Activated T-cell treated with anti-CD3 and anti-CD28 coated beads, Interleukin-2, amount 50 U/mL, for 1 hour (primary cell): ENCODE measurements at places on chromosomes 16 and 17.
A peak's percentile ranks its signal among the peaks of the same experiment; 100 is the strongest.

- peak; percentile 25 for DNase-seq
Observed at GRCh38 chr17:57455063-57455914, 199.0 kb downstream of the MSI2 start.

GRCh38 chr17:17848311-17849082 is 11.7 kb upstream of the SREBF1 start:
- DNase-seq = no peak

- no peak for DNase-seq
Observed at GRCh38 chr17:58289869-58290268, 9.1 kb upstream of the MPO start.

- no peak for DNase-seq
Observed at GRCh38 chr16:73858326-73858725, 438.3 kb upstream of the PSMD7 start.

- no peak for DNase-seq
Observed at GRCh38 chr17:66971264-66971663, 6.8 kb downstream of the CACNG4 start.

GRCh38 chr16:68229431-68230175 is 6.3 kb downstream of the ESRP2 start:
- DNase-seq = peak; percentile 61

GRCh38 chr16:87216841-87217275 is 100.3 kb downstream of the C16orf95 start:
- no peak for DNase-seq

GRCh38 chr17:45702666-45703266 is 81.4 kb upstream of the CRHR1 start:
- no peak for DNase-seq

GRCh38 chr17:1244606-1245012 is 25.6 kb upstream of the BHLHA9 start:
- DNase-seq = no peak

DNA sequence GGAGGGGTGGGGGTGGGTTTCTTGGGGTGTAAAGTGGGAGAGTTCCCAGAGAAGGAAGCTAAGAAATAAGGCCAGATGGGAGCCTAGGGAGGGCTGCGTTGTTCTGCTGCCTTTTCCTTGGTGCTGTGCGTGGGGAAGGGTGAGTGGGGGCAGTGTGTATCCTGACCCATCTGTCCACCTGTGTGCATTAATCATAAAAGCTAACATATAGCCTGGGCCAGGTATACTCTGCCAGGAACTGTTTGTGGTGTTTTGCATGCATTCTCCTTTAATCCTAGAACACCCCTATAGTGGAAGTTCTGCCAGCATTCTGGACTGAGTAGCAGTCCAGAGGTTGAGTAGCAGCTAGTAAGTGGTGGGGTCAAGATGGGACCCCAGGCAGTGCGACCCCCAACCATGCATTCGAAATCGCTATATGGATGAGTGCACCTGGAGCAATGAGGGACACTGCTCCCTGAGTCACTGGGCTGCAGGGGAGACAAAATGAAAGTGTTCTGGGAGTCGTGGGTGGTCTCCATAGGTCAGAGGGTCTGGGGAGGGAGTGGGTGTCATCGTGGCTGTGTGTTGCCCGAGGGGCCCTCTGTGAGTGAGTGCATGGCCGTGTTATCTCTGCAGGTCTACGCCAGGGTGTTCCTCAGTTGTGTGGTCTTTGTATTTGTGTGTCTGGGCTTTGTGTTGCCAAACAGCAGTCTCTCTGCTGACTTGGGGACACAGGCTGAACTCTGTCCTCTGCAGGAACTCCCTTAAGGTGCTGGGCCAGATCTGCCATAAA is 1.3 kb downstream of the ERBB2 start:
- no peak for DNase-seq

DNA sequence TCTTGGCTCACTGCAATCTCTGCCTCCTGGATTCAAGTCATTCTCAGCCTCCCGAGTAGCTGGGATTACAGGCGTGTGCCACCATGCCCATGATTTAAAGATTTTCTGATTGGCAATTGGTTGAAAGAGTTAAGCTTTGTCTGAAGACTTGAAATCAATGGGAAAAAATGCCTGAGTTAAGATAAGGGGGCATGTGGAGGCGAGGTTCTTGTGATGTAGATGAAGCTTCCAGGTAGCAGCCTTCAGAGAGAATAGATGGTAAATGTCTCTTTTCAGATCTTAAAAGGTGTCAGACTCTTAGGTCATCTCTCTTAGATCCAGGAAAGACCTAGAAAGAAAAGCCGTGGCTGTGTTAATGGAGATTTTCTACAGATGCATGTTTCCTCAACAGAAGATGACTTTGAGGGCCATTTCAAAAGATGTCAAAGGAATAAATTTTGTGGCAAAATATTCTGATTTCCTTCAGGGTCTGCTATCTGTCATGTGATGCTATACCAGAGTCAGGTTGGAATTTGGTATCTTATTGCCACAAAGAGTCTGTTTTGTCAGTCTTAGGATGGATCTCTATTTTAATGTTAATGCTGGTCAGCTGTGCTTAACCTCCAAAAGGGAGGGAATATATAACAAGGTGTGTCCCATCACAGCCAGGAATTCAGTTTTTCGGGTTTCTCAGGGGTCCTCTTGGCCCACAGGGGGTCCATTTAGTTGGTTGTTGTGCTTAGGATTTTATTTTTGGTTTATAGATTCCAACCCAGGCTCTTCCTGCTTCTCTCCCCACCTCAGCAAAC is 58.3 kb upstream of the AKTIP start:
- no peak for DNase-seq

DNA sequence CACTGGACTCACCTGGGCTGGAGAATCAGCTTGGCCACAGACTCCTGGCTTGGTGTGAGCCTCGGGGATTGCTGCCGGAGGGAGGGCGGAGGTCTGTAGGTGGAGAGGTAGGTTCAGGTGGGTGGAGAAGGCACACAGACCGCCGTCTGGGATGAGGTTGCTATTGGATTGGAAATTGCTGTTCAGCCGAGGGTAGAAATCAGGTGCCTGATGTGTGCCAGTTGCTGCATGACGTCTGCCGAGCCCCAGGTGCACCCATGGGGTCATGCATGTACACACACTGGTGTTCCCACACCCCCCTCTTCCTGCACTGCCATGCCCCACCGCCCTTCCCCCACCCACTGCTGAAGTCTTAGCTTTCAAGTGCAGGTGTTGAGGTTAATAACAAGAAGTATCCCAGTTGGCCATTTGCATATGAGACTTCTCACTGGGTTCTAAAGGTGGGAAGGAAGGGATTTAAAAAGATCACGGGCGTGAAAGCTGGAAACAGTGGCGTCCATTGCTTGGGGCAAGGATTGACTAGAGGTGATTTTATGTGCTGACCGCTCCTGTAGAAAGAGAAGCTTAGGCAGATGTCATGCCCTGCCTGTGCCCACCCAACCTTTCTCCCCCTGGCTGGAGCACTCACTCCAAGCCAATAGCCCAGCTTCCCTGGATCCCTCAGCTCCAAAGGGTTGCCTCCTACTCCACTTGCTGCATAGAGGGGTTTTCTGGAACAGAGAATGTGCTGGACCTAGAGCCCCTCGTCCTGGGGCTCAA is 193.6 kb downstream of the CCDC182 start:
- no peak for DNase-seq

- no peak for DNase-seq
Observed at GRCh38 chr16:21053590-21053989, 97.1 kb downstream of the DNAH3 start.

GRCh38 chr16:75099738-75100602 is 16.6 kb downstream of the LDHD start:
- DNase-seq = no peak

- DNase-seq = no peak
Observed at GRCh38 chr17:63826468-63827001, 696 bp upstream of the PSMC5 start.

GRCh38 chr16:54974367-54974766 is 43.7 kb downstream of the IRX5 start:
- DNase-seq = no peak

DNA sequence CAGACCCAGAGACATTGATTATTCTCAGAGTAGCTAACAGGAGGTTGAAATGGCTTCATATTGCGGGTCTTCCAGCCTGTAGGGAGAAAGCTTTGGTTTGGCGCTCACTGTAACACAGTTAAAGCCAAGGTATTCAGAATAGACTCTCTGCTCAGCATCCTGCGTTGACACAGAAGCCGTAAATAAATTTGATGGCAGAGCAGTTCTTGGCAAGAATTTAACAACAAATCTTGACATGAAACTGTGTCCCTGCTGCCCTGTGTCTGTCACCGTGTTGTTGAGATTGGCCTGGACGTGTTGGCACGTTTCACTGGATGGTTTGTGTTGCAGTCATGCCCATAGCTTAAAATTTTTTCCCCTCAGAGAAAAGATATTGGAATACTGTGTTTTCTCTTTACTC is 359.6 kb downstream of the SNX29 start:
- no peak for DNase-seq

- no peak for DNase-seq
Observed at GRCh38 chr16:54806378-54806777, 124.3 kb upstream of the IRX5 start.

GRCh38 chr17:298791-299450 is 53.7 kb downstream of the RPH3AL start:
- no peak for DNase-seq

DNA sequence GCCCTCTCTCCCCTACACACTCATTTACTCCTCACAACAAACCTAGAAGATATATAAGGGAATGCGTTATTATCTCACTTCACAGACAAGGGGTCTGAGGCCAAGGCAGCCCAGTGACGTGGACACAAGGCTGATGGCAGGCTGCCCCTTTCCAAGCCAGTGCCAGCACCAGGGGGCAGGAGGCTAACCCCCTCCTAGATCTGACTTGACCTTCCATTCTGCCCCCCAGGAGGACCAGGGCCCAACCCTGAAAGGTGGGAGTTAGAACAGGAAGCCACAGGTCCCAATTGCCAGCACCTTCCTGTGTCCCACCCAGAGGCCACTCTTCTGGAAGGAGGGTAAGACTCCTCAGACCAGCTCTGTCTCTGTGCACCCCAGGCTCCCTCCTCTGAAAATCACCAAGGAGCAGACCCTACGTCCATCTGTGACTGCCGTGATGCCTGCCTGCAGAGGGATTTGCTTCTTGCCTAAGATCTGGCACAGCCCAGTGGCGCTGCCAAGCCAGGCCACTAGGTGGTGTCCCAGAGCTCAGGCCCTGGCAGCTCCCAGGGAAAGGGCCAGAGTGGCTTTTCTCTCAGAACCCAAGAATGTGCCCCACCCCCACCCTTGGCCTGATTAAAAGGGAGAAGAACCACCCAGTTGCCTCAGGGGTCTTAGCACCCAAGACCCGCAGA is 42.4 kb upstream of the MRPS23 start:
- peak; percentile 86 for DNase-seq

GRCh38 chr16:47887496-47887895 is 268.3 kb downstream of the ABCC12 start:
- no peak for DNase-seq

GRCh38 chr16:50011707-50012106 is 13.3 kb upstream of the CNEP1R1 start:
- DNase-seq = no peak

GRCh38 chr17:7213895-7214299 is 5.7 kb downstream of the DLG4 start:
- no peak for DNase-seq

GRCh38 chr17:1002771-1003555 is 6.0 kb downstream of the TIMM22 start:
- DNase-seq = no peak

DNA sequence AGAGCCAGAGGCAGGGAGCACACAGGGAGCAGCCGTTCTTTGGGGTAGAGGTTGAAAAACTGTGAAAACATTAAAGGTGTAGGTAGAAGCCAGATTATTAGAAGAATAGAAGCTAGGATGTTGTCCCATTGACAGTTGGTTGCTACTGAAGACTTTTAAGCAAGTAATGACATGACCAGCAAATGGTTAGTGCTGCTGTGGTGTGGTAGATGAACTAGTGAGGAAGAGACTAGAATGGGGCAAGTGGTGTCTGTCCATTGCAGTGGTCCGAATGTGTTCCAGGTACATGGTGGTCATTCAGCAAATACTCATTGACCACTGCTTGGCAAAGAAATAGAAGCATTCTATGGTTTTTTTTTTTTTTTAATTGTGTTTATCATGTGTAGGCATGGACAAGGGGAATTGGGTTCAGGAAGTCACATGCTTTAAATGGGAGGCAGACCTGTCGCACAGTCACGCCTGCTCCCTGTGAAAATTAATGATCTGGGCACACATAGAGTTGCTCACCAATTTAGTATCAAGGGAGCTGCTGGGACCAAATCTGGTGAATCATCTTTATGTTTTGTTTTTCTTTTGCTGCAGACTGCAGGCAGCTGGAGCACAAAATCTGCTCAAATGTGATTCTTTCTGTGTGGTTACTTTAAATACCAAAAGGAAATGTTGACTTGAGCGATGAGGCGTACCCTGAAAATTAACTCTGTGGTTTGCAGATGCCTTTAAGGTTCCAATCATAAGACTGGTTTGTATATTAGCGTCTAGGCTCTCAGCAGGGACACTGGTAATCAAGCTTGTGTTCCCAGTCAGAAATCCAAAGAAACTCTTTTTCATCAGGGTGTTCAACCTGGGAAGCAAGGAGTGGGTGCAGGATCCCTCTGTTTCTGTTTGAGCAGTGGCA is 30.7 kb downstream of the YPEL2 start:
- DNase-seq = peak; percentile 36

DNA sequence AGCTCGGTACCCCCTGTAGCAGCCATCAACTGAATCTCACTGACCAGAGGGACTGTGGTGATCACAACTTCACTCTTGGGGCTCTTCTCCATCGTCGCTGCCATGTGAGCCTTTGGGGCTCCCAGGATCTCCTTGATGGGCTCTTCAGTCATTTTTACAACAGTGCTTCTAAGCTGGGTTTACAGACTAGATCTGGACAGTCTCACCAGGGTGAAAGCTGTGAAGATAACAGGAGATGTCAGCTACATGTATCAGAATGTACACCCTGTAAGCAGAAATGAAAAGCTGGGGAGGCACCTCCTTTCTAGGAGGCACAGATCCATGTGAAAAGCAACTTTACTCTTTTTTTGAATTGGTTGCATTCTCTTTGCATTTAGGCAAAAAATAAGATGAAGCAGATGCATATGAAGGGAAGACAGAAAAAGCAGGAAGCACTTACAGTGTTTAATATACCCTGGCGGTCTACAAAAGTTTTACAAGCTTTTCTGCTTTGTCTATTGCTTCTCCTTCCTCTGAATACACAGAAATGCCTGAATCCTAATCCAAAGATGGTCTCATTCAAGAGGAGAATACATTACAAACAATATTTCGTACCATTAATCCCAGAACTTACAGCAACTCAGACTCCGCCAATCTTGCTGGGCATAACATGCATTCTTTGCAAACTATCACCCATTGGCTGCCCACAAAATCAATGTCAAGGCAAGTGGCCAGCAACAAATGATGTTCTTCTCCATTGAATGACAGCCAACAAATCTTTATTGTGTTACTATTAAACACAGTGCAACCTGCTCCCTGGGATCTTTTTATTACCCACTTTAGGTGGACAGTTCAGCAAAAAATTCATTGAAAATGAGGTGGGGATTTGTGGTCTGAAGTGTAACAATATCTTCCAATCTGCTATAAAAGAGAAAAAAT is 1.5 kb downstream of the TMEM100 start:
- no peak for DNase-seq

DNA sequence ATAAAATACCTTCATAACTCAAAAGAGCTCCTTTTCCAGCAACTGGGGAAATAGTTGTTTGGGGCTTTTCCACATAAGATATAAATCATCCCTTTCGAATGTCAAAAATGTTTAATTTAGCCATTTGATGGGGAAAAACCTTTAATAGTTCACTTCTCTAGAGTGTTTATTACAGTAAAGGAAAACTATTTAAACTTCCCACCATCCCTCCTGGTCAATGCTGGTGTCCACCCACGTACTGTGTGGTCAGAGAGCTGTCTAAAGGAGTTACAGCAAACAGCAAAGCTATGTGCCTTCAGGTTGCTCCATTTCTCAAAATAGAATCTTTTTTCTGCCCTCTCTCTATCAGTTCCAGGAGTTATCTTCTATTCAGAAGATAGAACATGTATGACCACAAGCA is 33.5 kb downstream of the KANSL1 start:
- DNase-seq = no peak

GRCh38 chr17:7039832-7040231 is 4.0 kb downstream of the SLC16A13 start:
- DNase-seq = no peak
